NCI-H526 (cell line): ENCODE measurements at places on chromosomes 12 and 14.
A peak's percentile ranks its signal among the peaks of the same experiment; 100 is the strongest.

GRCh38 chr14:50064993-50065392, 51.4 kb downstream of the VCPKMT start:
- DNase-seq: no peak

DNA sequence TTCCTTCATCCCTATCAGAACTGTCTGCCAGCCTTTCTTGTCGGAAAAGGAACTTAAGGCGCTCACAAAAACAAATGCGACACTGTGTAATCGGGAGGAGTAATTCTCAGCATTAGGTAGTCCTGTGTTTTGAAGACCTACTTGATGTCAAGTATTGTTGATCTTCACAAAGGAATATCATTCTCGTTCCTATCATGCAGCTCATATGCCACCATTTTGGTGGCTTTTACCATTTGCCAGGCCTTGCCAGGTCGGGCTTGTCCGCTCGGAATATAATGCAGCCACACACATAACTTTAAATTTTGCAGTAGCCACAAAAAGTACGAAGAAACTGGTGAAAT, 903 bp upstream of the PPP4R3A start:
- no peak for DNase-seq

GRCh38 chr12:51021694-51022093, 4.5 kb downstream of the SLC11A2 start:
- no peak for DNase-seq

GRCh38 chr12:70255311-70255710, 12.1 kb downstream of the CNOT2 start:
- DNase-seq: no peak

DNA sequence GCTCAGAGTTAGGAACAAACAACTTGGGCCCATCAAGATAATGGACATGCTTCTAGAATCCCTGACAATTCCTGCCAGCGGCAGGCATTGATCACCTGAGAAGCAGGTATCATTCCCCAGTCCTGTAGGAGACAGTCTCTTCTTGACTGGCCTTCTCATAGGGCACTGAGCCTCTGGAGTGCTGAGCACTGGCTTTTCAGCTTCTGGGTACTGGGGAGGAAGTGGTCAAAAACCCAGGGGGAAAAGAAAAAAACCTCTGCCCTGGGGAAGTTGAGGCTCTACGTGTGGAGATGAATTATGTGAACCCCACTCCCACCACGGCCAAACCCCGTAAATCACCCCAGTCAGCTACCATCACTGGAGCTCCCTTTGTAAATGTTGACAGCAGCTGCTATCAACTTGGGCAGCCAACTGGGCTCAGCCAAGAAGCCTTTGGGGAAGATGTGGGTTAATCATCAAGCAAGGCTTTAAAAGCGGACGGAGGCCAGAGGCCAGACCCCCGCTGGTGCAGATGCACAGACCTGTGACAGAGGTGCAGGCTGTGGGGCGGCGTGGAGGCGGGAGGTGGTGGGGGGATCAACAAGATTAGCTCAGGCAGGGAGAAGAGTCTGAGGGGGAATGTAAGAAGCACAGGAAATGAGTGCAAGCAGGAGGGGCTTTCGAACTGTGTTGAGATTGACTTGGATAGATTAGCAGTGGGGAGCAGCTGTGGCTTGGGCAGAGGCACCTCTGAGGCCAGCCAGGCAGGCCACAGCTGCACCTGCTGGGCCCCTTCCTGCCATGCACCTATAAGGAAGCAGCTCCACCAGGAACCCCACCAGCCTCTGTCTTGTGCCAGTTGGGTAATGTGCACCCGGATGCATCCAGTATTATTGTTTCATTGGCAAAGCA, 105.4 kb upstream of the HIF1A start:
- no peak for DNase-seq

- DNase-seq: no peak
These were observed 357.6 kb downstream of the APAF1 start for GRCh38 chr12:99002731-99003130.

- no peak for DNase-seq
These were observed 168.5 kb downstream of the NAV3 start for GRCh38 chr12:77999074-77999715.

GRCh38 chr12:75207338-75208083, 2.1 kb downstream of the KCNC2 start:
- no peak for DNase-seq

DNA sequence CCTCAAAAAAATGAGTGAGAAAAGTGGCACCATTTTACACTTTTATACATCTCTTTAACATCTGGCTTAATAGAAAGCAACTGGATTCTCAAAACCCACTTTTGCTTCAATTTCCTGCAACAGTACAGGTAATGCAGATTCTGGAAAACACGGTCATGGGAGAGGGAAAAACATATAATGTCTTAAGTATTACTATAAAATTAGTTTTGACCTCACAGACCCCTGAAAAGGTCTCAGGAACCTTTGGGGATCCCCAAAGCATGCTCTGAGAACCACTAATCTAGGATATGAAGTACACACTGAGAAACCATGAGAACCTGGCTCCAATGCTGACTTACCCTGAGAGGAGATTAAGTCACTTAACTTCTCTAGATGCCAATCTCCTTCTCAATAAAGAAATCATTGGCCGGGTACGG, 64.7 kb downstream of the PPP2R5E start:
- no peak for DNase-seq

DNA sequence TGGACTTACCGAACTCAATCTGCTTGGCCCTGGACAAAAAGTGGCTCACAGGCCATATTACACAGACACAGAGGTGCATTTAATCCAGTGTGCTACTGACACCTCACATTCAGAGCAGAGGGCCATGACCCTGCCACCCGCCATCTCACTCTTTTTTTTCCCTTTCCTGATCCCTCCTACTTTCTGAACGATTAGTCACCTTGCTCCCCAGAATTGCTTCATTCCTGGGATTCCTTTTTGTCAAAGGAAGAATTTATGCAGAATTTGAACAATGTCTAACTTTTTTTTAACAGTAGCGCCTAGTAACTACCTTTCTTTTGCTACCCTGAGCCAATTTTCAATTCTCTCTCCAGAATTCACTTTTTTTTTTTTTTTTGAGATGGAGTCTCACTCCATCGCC, 4.6 kb downstream of the PKP2 start:
- DNase-seq: no peak

- DNase-seq: no peak
These were observed 69.0 kb downstream of the ZFP36L1 start for GRCh38 chr14:68723808-68724268.

- DNase-seq: no peak
These were observed 224.3 kb downstream of the NEDD1 start for GRCh38 chr12:97131220-97131981.

DNA sequence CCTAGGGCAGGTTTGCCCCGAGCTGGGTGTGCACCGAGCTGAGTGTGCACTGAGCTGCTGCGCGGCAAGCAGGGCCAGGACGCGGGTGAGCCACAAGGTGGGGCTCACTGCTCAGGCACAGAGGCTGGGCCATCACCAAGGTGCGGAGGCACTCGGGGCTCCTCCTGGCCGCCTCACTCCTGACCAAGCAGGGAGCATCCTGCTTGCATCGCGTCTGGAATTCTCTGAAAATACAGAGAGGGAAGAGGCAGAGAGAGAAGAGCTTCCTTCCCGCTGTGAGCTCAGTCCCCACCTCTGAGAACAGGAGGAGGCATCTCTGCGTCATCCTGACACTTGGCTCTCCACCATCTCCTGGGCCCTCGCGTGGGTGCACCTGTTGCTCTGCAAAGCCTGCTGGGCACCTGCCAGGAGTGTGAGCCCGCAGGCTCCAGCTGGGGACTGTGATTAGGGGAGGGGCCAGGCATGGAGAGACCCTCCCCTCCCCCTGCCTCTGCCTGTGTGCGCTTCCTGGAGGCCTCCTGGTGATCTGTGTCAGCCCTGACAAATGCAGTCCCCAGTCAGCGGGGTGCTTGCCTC, 116.3 kb downstream of the GLT1D1 start:
- DNase-seq: peak; percentile 94

- peak; percentile 5 for DNase-seq
These were observed 4.7 kb downstream of the GPX2 start for GRCh38 chr14:64937821-64938193.

DNA sequence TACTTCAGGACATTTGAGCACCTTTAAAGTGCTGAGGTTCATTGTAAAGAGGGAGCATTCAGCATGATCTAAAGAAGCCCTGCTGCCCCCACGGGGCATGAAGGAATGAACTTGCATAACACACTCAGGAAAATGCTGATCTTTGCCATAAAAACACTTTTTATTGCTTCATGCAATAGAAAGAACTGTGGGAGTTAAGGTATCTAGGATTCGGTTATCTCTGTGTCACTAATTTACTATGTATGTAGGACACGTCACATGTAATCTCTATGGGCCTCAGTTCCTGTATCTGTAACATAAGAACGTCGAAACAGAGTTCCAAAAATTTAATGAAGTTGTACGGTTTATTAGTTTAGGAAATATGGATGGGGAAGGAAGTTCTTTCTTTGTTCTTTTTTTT, 33.0 kb downstream of the BTBD7 start:
- no peak for DNase-seq

DNA sequence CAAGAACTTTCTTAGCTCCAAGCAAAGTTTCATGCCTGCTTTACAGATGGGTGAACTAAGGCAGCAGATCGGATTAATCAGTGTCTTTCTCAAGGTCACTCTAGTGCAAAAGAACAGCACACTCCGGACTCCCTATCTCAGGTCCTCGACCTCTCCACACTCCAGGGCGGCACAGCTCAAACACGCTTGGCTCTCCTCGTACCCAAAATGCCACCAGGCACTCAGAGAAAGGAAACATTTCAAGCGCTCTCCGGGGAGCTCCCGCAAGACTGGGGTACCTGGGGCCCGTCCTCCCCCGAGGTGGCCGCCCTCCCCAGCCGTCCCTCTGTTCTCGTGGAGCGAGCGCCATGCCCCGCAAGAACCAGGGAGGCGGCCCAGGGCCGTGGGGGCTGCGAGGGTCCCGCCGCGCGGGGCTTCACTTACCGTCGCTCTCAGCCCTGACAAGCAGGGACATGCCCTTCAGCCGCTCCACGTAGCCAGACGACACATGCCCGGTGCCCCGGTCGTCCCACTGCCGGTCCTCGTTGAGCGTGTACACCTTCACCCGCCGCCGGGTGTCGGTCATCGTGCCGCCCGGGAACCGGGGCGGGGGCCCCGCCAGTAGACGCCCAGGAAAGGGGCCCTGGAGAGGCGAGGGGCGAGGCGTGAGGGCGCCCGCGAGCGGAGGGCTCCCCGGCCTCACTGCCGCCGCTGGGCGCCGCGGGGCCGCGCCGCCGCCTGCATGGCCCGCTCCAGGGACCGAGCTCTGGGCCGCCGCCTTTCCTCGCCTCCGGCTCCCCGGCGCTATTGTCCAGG, 830 bp downstream of the PPP4R3A start:
- no peak for DNase-seq
